Activated CD4-positive, alpha-beta T cell treated with anti-CD3 and anti-CD28 coated beads, Interleukin-2, amount 10 ng/mL, durations not matched to agents 24 days and 14 days (primary cell): ENCODE measurements at places on chromosomes 3 and 15. TPM values are rescaled to one million over a fixed set of nuclear protein-coding genes. Genes with fewer than 3 reads are reported as not detected.

Gene SHC4
- total RNA-seq, result 20.4 and 21.2 TPM in 2 replicates

Gene STRIT1
- not detected in 2 replicates for total RNA-seq

Gene IL17RD
- 0.14 and 0.26 TPM in 2 replicates for total RNA-seq

Gene TMEM158
- total RNA-seq, result 0.44 and 0.66 TPM in 2 replicates

Gene IGSF11
- 0.47 TPM in 1 of 2 replicates, not detected in the other for total RNA-seq

Gene SLC35A5
- total RNA-seq, result 15.5 and 16.3 TPM in 2 replicates

Gene CMSS1
- total RNA-seq, result 117 and 126 TPM in 2 replicates

Gene ARL6IP5
- 118 and 122 TPM in 2 replicates for total RNA-seq

Gene SLC33A1
- total RNA-seq, result 27.4 and 28.0 TPM in 2 replicates

DNA sequence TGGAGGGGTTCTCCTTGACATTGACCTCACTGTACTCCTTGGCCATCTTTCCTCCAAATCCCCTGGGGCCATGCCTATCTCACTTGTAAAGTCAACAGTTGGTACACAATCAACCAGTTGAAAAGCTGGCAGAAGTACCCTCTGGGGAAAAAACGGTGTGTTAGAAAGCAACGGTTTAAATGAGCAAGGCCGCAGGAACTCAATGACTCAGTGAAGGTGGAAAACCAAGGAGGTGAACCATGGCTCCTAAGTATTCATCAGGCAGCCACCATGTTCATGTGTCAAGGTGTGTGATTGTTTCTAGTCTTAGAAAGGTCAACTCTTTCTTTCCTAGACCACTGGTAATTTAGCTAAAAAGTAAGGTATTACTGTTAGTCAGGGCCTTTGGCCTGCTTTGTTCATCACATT, 130.9 kb upstream of the SATB1 start:
- peak; percentile 65 for DNase-seq

DNA sequence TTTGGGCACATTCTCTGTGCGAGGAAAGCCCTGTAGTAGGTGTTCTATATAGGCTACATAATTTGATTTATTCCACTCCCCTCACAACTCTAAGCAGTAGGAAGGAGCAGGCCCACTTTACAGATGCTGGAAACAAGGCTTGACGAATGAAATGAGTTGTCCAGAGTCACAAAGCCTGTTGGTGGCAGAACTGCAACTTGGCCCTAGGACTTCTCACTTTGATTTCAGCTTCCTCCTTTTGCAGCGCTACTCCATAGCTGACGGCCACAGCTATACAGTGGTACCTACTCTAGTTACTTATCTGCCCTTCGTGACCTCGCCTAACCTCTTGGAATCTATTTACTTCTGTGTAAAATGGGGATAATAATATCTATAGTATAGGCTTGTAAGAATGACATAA, 2.5 kb upstream of the IRAK2 start:
- DNase-seq, result no peak

DNA sequence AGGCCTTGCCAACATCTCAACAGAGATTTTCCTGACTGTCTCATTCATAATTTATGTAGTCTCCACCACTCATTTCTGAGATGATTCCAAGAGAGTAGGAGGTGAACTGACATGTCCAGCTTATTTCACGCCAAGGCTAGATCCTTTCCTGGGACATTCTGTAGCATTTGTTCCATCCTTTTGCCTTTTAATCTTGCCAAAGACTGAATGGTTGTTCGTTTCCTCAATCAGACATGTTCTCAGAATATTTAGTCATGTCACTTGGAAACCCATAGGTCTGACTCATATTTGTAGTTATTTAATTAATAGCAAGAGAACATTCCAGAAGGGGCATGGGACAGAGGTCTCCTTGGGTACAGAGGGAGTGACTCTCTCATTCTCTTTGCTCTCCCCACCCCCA, 80.9 kb downstream of the DHX36 start:
- no peak for DNase-seq

GRCh38 chr15:70361106-70361505, 263.4 kb upstream of the TLE3 start:
- no peak for DNase-seq

DNA sequence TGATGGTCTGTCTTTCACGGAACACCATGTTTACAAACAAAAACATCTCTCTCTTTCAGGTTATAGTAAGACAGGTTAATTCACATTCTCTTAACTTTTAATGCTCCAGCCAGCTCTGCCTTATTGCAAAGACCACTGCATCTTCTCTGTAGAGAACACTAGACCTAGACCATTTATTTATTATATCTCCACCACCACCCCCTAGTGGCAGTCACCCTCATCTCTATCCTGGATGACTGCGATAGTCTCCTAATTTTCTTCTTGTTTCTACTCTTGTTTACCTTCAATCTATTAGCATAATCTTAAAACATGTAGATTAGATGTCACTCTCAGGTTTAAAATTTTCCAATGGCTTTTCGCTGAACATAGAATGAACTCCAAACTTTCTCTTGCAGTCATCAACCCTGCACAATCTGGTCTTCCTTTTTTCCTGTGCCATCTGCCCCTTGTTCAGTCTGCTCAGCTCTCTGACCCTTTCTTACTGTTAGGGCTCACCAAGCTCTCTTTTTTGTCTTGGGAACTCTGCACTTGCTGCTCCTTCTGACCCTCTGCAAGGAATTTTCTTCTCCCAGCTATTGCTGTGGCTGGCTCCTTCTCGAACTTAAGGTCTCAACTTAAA, 155.6 kb downstream of the SQOR start:
- peak; percentile 60 for DNase-seq

GRCh38 chr15:75231836-75232235, 26.3 kb upstream of the GOLGA6C start:
- no peak for DNase-seq

DNA sequence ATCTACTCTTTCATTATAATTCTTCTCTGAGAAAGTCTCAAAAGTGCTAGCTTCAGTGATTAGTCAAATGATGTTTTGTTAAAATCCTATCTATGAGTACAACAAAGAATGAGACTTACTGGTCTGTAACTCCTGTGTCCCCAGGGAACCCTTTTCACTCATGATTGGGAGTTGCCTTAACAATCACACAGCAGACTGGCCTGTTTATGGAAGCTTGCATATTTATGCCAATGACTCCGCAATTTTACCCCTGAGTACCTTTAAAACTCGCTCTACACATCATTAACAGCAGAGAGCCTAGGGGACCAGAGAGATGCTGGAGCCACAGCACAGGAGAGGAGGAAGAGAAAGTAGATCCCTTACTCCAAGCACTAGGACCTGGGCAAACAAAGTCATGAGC, 628.1 kb downstream of the IGSF11 start:
- no peak for DNase-seq

DNA sequence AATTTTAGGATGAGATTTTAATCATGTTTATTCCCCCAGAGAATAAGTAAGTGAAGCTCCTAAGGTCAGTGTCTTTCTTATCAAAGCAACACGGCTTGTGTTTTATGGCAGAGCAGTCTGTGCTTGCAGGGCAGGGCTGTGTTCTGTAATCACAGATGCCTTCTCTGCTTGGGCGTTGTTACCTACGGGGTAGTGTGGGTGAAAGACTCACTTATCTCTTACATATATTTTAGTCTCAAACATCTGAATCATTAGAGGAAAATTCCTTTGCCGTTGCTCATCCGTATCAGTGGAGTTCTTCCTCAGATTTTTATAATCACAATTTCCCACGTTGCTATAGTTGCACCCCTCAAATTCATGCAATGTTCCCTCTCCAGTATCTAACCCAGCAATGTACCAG, 271.7 kb upstream of the MEIS2 start:
- no peak for DNase-seq

- peak; percentile 61 for DNase-seq
These were observed 41.2 kb downstream of the PTPN23 start for GRCh38 chr3:47421741-47422649.

- DNase-seq, result no peak
These were observed 160.5 kb downstream of the CHSY1 start for GRCh38 chr15:101091080-101092017.

- DNase-seq, result no peak
These were observed 309.3 kb upstream of the TGFBR2 start for GRCh38 chr3:30297112-30297511.

GRCh38 chr15:91961357-91961756, 107.8 kb downstream of the SLCO3A1 start:
- DNase-seq, result no peak

GRCh38 chr3:183774631-183775030, 50.7 kb downstream of the MAP6D1 start:
- DNase-seq, result no peak

GRCh38 chr15:64493641-64494040, 33.3 kb downstream of the ZNF609 start:
- DNase-seq, result no peak

- peak; percentile 81 for DNase-seq
These were observed 16.8 kb upstream of the CHD2 start for GRCh38 chr15:92883163-92883875.

DNA sequence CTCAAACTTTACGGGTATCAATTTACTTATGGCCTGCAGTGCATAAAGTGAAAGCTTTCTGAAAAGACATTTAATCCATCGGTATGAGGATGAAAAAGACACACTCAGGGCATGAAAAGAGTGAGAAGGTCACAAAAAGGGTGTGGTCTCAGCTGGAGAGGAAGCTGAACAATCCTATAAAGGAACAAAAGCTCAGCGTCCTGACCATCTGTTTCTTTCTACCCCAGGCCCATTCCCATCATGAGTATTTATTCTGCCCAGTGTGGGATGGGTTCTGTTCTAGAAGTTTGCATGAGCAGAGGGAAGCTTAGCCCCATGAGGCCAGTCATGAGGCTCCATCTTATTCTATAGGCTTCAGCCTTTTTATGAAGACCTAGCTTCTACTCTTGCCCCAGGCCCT, 144.6 kb downstream of the LPP start:
- DNase-seq, result no peak

- no peak for DNase-seq
These were observed 103.7 kb upstream of the LRIG1 start for GRCh38 chr3:66604481-66604880.

DNA sequence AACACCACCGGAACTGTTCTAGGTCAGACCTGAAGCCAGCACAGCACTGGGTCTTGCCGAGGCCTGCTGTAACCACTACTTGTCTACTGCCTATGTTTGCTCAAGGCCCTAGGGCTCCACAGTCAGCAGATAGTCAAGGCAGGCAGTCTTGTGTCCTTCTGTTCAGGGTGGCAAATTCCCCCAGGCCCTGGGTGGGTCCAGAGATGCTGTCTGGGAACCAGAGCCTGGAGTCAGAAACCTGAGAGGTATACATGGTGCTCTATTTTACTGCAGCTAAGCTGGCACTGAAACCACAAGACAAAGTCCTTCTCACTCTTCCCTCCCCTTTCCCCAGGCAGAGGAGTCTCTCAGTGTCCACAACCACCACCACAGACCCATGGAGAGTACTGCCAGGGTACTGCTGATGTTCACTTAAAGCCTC, 89.9 kb downstream of the BBX start:
- DNase-seq, result no peak

- no peak for DNase-seq
These were observed 180.4 kb upstream of the CTNNB1 start for GRCh38 chr3:41018855-41019254.

DNA sequence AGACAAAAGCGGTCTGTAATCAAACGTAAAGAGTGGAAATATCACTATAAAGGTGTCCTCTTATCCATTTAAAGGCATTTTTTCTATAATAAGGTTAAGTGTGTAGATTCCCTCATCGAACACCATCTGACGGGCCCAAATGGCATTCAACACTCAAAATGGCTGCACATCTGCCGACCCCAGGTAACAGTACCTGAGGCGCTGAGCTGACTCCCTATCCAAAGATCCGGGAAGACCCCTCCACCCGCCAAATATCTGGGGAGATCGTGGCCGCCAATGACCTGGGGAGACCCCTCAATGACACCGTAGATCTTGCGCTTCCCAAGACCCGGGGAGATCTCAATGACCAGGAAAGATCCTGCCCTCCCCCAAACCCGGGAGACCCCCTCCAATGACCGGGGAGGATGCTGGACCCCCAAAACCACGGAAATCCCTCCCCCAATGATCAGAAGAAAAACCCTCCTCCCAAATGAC, 476 bp downstream of the IP6K2 start:
- peak; percentile 79 for DNase-seq
